Stimulated activated CD8-positive, alpha-beta memory T cell treated with anti-CD3 and anti-CD28 coated beads, Interleukin-7, amount 100 ng/mL, for 24 hours (primary cell): ENCODE measurements at places on chromosomes 16 and 17.

GRCh38 chr17:38600906-38601305 lies 4.8 kb downstream of the SRCIN1 start:
- DNase-seq, result no peak

GRCh38 chr16:88983165-88983564 lies 6.2 kb upstream of the CBFA2T3 start:
- no peak for DNase-seq

- DNase-seq, result no peak
Observed at GRCh38 chr17:67111327-67111726, 67.0 kb downstream of the CACNG1 start.

DNA sequence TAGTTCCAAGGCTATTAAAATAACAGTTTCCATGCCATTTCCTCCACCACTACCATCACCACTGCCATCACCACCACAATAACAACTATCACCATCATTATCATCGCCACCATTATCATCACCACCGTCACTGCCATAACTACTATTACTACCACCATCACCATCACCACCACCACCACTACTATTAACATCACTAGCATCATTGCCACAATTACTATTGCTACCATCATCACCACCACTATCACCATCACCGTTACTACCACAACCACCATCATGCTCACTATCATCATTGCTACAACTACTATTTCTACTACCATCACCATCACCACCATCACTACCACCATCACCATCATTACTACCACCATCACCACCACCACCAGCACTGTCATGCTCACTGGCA lies 185.9 kb upstream of the MAF start:
- DNase-seq, result no peak

GRCh38 chr17:48578616-48579470 lies 693 bp upstream of the HOXB4 start:
- no peak for DNase-seq

- no peak for DNase-seq
Observed at GRCh38 chr16:64846966-64847365, 274.9 kb downstream of the CDH11 start.

- DNase-seq, result no peak
Observed at GRCh38 chr17:83183145-83183948, 103.9 kb downstream of the METRNL start.

GRCh38 chr17:14038206-14038605 lies 31.1 kb upstream of the COX10 start:
- DNase-seq, result no peak

DNA sequence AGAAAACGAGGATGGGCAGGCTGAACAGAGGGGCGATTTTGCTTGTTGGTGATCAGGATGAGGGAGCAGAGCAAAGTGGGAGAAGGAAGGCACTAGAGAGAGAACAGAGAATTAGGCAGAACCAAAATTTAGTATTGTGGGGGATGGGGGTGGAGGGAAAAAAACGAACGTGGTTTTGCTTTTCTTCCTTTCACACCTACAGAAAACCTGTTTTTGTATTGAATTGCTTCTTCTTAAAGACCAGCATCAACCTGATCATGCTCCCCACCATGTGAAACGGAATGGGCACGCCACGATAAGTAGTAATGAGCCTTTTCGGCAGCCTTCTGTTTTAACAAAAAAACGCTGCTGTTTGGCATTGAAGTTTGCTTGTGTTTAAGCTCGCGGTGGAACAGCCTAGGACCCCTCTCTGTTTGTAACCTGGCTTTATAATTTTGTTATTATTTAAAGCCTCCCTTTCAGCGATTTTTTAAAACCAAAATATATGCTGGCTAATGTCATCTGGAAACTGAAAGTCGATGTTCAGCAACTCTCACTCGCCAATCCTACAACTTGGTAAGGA lies 36.8 kb downstream of the ERCC4 start:
- DNase-seq, result no peak

DNA sequence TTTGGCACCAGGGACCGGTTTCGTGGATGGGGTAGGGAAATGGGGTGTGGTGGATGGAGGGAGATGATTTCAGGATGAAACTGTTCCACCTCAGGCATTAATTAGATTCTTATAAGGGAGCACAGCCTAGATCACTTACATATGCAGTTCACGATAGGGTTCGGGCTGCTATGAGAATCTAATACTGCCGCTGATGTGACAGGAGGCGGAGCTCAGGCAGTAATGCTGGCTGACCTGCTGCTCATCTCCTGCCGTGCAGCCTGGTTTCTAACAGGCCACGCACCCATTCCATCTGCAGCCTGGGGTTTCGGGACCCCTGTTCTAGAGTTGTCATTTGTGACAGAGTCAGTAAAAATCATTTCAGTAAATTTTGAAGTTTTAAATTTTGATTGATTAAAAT lies 99.7 kb downstream of the CHD9 start:
- DNase-seq, result no peak

DNA sequence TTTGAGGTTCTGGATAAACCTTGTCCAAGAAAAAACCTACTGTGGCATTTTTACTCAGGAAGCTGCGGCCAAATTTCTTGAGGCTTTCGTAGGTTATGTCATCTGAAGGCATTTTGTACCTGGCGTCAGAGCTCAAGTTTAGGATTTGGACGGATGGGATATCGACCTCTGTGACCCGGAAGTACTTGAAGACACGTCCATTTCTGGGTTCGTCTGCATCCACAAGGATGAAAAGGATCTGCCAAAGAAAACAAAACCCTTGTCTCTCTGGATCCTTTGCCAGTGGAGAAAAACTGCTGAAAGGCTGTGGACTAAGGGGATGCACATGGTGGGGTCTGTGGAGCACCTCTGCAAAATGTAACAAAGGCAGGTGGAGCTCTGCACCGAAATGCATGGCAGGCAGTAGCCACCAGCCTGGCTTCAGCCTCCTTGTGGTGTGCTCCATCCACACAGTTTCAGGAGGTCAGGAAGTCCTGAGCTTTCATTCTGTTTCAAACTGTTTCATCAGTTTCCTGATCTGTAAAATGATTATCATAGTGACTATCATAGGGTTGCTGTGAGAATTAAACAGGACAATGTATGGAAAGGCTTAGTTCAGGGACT lies 17.0 kb upstream of the UMOD start:
- no peak for DNase-seq

DNA sequence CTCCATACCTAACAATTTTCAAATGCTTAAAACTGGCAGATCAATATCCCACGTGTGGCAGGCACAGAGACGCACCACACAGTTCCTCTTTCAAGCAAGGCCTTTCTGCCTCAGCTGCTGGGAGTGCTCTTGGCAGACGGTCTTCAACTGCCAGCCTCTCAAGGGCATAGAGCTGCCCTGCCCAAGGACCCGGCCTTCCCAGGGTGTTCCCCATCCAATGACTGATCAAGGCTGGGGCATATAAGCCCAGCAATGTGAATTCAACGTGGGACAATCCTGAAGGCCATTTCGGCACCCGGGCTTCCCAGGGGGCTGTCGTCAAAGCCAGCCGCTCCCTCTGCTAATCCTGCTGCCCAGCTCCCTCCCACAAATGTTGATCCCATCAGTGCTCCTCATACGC lies 107.1 kb downstream of the STX8 start:
- DNase-seq, result no peak

DNA sequence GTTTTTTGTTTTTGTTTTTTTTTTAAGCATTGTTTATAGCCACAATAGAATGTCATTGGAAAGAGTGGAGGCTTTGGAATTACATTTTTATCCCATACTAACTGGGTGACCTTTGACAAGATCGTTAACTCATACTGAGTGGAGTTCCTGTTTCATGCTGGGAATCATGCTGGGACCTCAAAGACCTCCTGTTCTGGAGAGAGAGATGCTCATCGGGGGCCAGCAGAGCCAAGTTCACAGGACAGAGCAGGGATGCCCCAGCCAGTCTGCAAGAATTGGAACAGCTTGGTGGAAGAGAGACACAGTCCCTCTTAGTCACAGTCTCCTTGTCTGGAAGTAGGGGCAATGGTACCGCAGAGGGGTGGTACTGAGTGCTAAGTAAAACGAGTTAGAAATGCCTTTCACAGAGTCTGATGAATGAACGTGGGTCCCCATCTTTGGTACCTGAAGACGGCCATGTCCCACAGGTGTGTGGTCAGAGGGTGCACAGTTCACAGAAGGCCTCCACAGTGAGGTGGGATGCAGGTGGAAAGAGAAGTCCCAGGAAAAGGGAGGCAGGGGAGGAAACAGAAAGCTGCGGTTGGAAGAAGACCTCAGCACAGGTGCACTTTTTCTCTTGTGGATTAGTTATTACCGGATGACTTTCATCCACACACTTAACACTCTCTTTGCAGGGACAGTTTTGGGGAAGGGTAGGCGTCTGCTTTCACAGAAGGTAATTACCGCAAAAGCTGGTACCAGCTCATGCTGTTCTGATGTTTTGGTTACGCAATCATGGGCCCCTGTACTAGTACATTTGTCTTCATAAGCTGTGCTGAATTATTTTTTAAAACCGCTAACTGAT lies 147.8 kb downstream of the PRKCA start:
- DNase-seq, result no peak

DNA sequence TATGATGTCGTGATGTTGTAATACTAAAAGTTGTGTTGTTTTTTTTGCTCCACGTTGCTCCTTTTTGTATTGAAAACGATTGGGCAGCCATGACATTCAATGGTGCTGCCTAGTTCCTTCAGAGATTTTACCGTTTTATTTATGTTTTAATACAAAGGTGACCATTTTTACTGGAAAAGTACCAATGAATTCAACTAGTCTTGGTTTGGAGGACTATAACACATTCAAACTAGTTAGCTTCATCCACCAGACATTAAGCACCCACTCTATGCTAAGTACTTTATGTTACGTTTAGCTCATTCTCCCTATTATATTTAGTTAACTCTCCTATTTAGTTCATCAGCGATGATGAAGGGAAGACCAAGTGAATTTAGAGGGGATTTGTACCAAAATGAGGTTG lies 116.6 kb upstream of the TBX2 start:
- no peak for DNase-seq

DNA sequence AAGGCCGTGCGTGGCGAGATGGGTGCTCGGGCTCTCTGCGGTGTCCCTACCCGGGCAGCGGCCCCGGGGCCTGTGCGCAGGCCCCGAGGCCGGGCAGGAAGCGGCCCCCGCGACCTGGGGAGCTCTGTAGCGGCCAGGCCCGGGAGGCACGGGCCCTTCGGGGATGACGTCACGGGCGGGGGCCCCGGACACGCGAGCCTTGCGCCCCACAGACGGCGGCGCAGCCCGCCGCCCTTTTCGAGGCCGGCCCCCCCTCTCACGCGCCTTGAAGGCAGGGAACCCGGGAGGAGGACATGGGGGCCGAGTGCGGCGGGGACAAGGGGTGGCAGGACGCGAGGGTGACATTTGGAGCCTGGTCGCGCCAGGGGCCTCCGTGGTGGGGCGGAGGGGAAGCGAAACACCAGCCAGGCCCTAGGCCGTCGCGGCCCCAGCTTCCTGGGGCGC lies 1.1 kb downstream of the RAI1 start:
- DNase-seq, result peak; percentile 11

DNA sequence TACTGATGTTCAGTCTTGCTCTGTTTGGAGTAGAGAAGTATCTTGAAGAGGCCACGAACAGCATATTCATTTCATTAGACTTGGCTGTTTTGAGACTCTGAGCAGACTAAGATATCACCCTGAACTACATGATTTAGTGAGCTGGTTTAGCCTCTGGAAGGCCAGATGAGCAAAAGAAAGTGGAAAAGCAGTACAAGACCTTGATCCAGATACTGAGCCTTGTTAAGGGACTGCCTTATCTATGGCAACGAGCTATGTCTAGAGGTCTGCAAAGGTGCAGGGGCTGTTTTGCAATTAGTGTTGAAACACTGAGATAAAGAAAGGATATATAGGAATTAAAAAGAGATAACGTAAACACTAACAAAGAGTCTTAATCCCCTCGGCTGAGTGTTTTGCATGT lies 231.4 kb downstream of the IRX3 start:
- no peak for DNase-seq

DNA sequence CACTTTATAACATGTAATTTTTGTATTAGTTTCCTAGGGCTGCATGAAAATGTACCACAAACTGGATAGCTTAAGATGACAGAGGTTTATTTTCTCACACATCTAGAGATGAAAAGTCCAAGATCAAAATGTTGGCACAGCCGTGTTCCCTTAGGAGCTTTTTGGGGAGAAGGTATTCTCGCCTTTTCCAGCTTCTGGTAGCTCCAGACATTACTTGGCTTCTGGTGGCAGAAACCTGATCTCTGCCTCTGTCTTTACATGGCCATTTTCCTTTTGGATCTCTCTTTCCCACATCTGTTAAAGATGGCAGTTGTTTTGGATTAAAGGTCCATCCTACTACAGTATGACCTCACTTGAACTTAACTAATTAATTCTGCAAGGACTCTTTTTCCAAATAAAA lies 885.7 kb upstream of the CDH8 start:
- DNase-seq, result no peak

- no peak for DNase-seq
Observed at GRCh38 chr16:87297918-87298631, 19.1 kb downstream of the C16orf95 start.

DNA sequence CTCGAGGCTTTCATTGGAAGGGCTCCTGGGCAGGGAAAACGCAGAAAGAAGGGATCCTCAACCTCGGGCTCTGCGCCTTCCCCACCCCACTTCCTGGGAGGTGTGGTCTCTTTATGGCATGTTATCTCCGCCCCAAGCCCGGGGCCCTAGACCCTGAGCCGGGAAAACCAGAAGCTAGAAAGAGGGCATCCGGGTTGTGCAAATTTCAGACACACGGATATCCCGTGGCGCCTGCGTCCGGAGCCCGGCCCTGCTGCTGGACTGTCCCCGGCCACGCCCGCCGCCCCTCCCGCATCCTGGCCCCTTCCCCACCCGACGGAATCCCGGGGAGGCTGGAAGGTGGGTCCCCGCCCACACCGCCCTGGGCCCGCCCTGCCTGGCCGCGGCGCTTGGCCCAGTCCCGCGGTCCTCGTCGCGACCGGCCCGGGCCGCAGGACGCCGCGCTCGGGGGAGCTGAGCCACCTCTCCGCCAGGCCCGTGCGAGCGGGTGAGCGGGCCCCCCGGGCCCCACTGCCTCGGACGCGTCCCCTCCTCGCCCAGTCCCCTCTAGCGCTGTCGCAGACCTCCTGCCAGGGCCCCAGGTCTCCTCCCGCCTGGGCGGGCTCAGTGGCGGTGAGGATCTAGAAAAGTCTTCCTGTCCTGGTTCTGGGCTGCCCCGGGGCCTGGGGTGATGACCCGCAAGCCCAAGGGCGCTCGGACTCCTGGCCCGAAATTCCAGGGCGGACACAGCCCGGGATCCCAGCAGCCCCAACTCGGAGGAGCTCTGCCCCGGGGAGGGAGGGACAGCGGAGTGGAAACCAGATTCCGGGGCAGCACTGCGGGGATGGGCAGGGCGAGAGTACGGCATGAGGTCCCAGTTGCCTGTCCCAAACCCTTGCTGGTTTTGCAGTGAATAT lies at the start of gene SLC16A5:
Gene SLC16A5, plus strand, starts transcription at position 397 of the 896 bp plus-strand sequence. CDS start 5,683 bp downstream, outside the sequence.
- no peak for DNase-seq

GRCh38 chr17:15971098-15971678 lies 26.3 kb downstream of the ADORA2B start:
- no peak for DNase-seq

GRCh38 chr17:78748730-78749317 lies 33.2 kb downstream of the CYTH1 start:
- DNase-seq, result no peak
